ENCODE measurements at places on chromosomes 7 and 10.

DNA sequence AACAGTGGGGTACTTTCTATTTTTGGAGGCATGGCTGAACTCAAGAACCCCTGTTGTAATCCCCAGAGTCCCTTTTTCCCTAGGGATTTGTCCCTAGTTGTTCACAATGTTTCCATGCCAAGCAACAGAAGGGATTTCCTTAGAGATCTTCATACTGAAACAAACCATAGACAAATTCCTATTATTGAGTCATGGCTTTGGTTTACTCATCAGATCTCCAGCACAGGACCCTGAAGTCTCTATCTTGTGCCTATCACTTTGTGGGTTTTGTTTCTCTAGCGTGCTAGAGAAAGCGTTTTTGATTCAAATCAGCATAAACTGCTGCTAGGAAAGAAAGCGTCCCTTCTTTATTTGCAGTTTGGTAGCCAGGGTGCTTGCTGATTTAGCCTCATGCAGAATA, 165.0 kb downstream of the BAMBI start:
- DNase-seq: no peak

DNA sequence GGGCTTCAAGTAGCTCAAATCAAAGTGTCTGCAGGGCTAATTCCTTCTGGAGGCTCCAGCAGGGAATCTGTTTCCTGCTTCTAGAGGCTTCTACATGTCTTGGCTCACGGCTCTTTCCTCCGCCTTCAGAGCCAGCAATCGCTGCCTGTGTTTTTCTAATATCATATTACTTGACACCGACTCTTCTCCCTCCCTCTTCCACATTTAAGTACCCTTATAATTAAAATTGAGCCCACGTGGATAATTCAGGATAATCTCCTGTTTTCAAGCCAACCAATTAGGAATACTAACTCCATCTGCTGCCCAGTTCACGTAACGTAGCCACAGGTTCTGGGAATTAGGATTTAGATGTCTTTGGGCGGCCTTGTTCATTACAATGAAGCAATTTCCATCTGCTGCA, 372.2 kb downstream of the DPP6 start:
- no peak for DNase-seq

DNA sequence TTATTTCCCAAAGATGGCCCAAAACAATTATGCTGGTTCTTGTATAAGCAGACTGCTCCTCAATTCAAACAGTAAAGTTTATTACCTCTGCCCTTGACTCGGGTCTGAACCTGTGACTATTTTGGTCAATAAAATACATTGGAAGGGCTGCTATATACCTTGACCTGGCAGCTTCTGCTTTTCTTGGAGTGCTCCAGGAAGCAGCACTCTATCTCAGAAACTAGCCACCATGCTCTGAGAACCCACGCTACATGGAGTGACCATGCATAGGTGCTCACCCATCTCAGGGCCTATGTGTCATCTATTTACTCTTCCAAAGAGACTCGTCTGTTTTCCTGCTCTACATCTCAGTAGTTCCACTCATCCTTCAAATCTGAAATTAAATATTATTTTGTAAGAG, 299.9 kb downstream of the AHR start:
- no peak for DNase-seq

GRCh38 chr7:35467456-35467978, 213.6 kb upstream of the TBX20 start:
- no peak for DNase-seq

- no peak for DNase-seq
These were observed 35.6 kb downstream of the SRPK2 start for GRCh38 chr7:105352901-105353668.

Data from stimulated activated CD4-positive, alpha-beta T cell treated with anti-CD3 and anti-CD28 coated beads, Interleukin-2, amount 100 ng/mL, for 48 hours (primary cell).